H54 (cell line): ENCODE measurements at places on chromosomes 7 and 10.

DNA sequence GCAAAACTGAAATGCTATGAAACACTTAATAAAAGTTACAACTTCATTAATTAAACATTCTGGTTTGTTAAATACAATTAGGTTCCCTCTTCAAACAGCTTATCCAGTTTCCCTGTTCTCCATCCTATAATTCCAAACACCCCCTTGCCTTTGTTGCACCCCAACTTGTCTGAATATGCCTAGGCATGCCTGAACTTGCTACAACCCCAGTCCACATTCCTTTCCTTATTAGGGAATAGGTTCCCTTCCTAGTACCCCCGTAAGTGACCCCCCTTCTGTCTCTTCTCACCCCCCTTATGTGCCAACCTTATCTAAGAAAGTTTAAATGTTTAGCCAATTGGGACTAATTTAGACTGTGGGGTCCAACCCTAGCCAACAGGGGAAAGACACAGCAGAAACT lies 295.7 kb upstream of the GALNT17 start:
- no peak for DNase-seq

GRCh38 chr10:29007748-29008610 lies 280.9 kb upstream of the LYZL1 start:
- no peak for DNase-seq

- no peak for DNase-seq
These were observed 55.7 kb downstream of the IKZF1 start for GRCh38 chr7:50359995-50360925.

GRCh38 chr10:133385214-133385613 lies 6.2 kb downstream of the PAOX start:
- DNase-seq: no peak

GRCh38 chr7:156024201-156024600 lies 211.9 kb upstream of the SHH start:
- no peak for DNase-seq

- DNase-seq: no peak
These were observed 251.6 kb downstream of the SKAP2 start for GRCh38 chr7:26612742-26613141.

- no peak for DNase-seq
These were observed 10.9 kb downstream of the MACC1 start for GRCh38 chr7:20206104-20206896.

- peak; percentile 69 for DNase-seq
These were observed 7.1 kb downstream of the HECW1 start for GRCh38 chr7:43119371-43120075.

DNA sequence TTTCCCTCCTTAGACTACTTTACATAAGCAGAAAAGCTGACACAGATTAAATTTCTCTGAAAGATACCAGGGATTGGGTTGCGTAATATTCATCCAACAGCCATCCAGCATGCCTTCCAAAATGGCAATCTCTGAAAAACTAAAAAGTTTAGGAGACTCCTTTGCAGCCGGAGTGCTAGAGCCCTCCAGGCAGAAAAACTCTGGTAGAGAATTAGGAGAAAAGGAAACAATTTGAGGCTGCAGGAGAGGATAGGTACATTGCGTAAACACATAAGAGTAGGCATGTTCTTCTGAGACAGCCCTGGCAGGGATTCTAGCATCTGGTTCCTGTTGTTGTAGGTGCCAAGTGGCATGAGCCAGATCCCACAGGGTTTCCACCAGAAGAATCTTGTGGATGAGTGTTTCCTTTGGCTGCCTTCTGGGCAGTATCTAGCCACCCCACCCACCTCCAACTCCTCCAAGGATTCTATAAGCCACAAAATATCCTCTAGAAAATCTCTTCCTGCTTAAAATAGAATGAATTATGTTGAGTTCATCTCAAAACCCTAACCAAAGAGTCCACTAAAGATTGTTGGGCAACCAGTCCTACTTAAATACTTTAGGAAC lies 402.4 kb downstream of the HGF start:
- DNase-seq: no peak

DNA sequence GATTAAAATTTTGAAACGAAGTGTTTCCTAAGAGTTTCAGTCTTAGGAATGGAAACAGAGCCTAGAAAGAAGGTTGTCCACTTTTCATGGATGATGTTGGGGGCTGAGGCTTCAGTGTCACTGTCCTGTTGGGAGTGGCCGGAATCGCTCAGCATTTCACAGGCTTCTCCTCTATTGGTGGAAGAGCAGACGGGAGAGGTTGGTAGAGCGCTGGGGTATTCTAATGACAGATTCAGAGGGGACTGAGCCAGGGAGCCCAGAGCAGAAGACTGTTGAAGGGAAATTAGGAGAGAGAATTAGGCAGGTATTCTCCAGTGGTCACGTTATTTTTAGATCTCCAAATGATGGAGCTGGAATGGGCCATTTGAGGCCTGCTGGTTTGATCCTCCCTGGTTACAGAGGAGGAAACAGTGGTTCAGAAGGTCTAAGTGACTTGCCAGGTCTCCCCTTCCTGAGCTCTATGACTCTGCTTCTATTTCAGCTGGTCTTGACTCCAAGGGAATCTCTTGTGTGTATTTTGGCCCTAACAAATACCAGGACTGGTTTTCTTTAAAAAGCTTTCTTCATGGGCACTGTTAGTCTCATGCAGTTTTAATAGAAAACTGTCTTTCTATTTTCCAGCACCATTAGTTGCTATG lies 35.7 kb upstream of the EEPD1 start:
- no peak for DNase-seq

DNA sequence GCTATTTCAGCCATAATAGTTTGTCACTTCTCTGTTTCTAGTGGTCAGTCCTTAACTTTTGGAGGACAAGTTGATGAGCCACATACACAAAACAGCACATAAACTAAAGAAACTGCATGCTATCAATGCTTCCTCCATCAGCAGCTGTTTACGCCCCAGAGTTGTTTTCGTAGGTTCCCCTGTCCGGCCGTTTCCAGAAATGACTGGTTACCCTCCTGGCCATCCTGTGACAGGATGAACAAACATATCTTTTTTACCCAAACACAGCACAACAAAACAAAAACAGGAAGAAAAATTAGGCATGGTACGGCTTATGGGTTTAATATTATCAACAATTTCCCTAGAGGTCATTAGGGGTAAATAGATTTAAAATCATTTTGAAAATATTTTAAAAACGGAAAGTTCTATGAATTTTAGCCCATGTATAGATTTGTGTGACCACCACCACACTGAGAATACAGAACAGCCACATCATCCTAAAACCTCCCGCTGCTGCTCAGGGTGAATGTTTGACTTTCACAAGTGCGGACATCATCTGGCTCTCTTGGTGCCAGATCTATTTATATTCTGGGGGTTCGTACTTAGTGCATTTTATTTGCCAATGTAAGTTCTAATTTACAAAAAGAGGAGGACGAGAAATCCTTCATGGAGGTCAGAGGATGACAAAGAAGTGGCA lies 74.8 kb downstream of the HIPK2 start:
- DNase-seq: no peak

GRCh38 chr7:13016036-13016581 lies 328.7 kb downstream of the ARL4A start:
- DNase-seq: no peak

GRCh38 chr10:27680006-27680557 lies 65.5 kb downstream of the MKX start:
- DNase-seq: no peak

DNA sequence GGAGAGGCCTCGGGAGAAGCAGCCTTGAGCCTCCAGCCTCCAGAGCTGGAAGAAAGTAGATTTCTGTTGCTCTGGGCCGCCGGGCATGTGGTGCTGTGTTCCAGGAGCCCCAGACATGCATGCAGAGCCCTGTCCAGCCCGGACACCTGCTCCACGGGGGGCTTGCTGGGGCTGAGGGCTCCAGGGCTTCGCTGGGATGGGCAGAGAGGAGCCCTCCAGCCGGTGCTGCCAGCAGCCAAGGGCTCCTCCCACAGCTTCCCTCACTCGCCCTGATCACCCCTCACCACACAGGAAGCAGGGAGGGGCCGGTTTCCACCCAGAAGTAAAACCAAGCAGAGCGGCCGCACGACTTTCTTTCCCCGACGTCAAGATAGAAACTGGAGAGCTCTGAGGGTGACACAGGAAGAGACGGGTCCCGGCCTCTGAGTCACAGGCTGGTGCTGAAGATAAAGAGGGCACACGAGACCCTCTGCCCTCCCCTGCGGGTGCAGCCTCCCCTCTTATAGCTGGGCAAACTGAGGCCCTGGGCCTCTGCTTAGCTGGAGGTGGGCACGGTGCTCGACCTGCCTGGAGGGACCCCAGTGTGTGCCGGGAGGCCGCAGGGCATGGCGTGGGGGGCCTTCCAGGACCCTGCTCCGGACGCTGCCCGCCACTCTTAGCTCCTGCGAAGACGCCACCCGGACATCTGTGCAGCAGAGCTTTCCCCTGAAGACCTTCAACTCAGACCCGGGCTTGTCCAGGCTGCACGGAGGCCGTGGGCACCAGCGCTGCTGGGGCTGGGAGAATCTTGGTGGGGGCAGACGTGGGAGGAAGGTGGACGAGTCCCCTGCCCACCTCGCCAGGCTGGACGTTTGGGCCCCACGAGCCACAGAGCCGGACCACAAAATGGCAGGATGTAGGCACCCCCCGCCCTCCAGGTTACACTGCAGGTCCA lies 31.1 kb downstream of the ADAP1 start:
- peak; percentile 78 for DNase-seq

DNA sequence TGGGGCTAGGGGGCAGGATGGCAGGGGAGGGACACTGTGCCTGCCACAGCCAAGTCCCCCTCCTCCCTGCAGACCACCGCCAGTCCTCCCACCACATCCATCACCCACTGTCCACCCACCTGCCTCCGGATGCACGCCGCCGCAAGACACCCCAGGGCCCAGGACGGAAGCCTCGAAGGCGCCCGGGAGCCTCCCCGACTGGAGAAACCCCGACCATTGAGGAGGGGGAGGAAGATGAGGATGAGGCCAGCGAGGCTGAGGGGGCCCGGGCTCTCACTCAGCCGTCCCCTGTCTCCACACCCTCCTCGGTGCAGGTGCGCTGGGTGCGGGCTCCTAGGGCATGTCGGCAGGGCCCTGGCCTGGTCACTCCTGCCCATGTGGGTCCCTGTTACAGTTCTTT lies 5.1 kb downstream of the SLC4A2 start:
- no peak for DNase-seq

DNA sequence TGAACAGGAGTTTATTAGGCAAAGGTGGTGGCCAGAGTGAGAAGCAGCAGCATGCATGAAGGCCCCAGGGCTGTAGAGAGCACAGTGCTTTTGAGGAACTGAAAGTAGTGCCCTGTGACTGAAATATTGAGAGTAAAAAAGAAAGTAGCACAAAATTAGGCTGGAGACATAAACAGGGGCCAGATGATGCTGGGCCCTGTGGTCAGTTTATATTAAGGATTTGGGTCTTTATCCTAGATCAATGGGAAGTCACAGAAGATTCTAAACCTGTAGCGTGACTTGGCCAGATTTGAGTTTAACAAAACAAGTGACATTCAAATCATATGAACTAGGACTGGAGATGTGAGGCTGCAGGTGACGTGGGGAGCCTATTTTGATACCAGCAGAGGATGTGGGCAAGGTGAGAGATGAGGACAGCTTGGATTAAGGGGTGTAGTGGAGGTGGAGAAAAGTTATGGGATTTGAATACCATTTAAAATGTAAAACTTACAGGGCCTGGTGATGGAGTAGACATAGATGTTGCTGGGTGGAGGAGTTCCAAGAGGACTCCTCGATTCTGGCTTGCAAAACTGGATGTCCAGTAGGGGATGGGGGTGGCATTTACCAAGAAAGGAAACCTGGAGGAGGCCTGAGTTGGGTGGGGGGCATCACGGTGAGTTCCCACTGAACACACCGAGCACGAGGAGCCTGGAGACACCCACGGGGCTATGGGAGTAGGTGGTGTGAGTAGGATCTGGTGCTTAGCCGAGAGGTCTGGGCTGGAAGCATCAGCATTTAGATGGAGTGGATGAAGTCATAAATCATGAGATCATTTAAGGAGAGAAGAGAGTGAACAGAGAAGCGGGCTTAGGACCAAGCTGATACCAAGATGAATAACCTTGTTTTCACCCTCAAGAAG lies 52.8 kb downstream of the HHEX start:
- no peak for DNase-seq

GRCh38 chr7:27262121-27262520 lies 19.5 kb downstream of the EVX1 start:
- DNase-seq: peak; percentile 76

DNA sequence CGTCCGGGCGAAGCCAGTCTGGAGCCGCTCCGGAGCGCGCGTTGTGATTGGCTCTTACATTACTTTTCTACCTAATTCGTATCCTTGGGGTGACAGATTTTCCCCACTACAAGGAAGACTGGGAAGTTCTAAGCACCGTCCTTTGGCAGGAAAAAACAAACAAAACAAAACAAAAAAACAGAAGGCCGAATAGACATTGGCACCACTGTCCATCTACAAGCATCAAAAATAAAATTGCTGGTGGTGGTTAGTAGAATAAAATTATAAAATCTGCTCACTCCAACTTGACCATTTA lies 651 bp upstream of the SKAP2 start:
- peak; percentile 59 for DNase-seq

DNA sequence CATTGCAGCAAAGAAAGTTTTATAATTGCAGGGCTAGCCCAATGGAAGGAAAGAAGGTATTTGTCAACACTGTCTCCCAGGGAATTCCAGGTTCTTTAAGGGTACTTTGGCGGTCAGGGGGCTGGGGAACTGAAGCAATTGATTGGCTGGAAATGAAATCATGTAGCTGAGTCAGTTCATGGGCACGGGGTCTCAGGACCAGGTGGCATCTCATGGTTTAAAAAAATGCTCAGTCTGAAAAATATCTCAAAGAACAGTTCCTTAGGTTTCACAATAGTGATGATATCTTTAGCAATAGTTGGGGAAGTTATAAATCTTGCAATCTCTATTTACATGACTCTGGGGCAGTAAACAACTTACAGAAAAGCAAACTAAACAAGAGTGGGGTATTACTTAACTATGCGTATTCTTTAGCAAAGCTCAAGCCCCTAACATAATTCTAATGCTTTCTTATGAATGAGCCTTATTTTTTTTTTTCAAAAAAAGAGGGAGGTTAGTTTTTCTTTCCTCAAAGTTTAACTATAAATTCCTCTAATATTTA lies 376.9 kb upstream of the NRG3 start:
- DNase-seq: no peak

DNA sequence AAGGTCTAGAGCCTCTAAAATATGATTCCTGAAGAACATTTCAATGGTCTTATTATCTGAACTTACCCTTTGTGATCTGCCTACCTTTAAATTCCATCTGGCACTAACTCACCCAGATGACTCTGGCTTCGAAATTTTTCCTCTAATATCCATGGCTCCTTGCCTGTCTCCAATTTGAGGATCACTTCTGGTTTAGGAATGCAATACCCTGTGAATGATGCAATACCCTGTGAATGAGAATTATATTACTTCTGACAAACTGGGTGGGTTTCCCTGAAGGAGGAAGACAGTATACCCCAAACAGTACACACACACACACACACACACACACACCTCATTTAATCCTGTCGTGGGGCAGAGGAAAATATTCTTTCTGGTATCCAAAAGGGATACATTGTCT lies 115.3 kb downstream of the ZNF33B start:
- DNase-seq: no peak
